ENCODE measurements at places on chromosomes 11 and 22.

DNA sequence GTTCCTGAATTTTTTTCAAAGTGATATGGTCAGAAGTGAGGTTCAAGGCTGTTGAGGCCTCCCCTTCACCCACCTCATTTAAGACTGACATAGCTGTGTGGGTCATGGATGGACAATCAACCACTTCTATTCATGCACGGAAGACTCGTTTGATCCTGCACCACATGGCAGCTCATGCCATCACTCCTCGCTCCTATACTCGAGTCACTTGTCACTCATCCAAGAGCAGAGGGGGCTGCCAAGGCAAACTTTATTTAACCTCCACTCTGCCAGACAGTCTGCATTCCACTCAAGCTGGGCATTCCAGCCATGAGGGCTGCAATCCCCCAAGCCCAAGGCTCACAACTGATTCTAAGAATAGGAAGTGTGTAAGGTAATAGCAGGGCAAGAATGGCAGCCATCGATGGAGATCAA, 34.1 kb downstream of the SNX19 start:
- no peak for DNase-seq

- DNase-seq, result peak; percentile 32
Observed at GRCh38 chr11:108754901-108755625, 90.2 kb downstream of the DDX10 start.

DNA sequence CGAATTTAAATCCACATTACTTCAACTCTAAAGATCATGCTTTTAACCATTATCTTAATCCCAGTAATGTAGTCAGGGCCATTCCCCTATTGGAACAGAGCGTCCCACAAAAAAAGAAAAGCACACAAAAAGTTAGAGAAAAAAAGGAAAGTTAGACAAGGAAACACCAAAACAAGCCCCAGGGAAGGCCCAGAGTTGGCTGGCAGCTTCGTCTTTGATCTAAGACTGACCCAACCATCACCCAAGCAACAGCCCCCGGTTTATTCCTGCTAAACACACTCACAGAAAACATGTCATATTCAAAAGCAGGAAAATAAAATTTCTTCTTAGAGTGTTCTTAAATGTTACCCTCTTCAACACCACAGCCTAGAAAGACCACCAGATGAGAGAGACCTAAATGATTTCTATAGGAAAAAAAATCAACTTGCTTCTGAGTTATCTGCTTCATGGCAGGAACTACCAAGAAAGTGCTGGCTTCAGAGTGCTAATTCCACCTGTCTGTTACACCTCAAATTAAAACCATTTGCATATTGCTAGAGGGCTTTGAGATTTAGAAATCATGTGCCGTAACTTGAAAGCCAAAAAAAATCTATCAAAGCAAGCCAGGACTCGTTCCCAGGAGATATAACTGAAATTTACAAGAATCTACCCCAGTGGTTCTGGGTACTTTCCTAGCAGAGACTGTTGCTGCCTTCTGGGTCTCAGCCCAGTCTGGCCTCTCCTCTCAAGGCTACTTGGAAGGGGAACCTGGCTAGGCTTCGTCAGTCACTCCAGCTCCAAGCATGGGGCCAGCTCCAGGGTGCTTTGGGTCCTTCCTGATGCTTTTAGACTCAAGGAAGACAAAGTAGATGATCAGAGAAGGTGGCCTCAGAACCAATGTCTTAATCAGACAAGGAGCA, 31.2 kb downstream of the POU2AF3 start:
- DNase-seq, result no peak

GRCh38 chr11:69352715-69353319, 58.9 kb downstream of the MYEOV start:
- DNase-seq, result no peak

DNA sequence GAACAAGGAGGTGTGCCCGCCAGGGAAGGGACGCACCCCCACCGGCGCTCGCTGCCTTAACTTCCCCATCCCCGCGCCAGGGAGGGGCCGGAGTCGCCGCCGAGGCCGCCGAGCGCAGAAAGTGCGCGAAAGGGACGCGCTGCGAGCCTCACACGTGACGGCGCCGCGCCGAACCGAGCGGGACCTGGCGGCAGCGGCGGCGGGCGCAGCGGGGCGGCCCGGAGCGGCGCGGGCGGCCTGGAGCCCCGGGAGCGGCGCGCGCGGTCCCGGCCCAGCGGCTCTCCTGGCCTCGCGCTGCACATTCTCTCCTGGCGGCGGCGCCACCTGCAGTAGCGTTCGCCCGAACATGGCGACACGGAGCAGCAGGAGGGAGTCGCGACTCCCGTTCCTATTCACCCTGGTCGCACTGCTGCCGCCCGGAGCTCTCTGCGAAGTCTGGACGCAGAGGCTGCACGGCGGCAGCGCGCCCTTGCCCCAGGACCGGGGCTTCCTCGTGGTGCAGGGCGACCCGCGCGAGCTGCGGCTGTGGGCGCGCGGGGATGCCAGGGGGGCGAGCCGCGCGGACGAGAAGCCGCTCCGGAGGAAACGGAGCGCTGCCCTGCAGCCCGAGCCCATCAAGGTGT, at the start of gene SORL1:
Gene SORL1, plus strand, starts transcription at position 329 of the 623 bp plus-strand sequence. Its CDS starts 18 bp downstream, at position 347.
- DNase-seq, result no peak

DNA sequence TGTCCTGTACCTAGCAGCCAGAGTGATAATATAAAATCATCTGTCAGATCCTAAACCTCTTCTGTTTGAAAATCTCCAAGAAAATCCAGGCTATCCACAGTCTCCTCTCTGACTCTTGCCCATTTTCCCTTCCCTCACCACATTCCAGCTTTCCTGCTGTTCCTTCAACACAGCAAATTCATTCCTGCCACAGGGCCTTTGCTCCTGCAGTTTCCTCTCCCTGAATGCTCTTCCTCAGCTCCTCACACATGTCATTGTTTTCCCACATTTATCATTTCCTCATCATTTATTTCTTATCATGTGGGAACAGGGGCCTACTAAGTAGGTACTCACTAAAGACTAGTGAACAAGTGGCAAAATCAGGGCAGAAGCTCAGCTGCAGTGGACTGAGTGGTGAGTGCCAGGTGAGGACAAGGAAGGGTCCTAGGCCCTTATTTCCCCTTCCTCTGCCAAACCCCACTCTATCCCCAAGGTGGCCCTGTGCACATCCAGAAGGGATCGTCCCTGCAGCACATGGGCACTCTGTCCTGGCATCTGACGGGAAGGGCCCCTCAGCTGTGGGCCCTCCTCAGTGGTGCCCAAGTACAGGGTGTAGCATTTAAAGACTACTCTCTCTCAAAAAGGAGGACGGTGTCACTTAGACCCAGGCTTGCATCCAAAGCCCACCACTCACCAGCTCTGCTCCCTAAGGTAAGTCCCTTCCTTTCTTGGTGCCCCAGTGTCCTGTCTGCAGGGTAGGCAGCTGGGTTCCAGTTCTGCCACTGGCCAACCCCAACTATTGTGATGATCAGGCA, 2.0 kb downstream of the LRRC32 start:
- no peak for DNase-seq

- no peak for DNase-seq
Observed at GRCh38 chr22:37957232-37957631, 3.7 kb downstream of the POLR2F start.

DNA sequence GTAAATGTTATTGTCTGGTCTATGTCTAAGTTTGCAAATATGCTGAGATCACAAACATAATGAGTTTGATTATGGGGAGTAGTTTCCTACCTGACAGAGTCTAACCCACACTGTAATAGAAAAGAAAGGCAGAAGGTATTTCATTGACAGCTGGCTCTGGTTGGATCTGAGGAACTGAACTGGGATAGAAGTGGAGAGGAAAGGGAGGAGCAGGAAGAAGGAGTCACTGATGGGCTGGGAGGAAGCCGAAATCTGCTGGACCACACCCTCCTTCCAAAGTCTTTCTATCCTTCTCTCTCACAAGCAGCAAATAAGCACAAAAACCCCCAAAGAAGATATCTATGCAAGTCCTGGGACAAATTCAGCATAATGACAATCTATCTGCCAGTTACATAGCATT, 11.7 kb downstream of the BLID start:
- DNase-seq, result no peak

- no peak for DNase-seq
Observed at GRCh38 chr11:108253176-108253575, 30.3 kb downstream of the ATM start.

DNA sequence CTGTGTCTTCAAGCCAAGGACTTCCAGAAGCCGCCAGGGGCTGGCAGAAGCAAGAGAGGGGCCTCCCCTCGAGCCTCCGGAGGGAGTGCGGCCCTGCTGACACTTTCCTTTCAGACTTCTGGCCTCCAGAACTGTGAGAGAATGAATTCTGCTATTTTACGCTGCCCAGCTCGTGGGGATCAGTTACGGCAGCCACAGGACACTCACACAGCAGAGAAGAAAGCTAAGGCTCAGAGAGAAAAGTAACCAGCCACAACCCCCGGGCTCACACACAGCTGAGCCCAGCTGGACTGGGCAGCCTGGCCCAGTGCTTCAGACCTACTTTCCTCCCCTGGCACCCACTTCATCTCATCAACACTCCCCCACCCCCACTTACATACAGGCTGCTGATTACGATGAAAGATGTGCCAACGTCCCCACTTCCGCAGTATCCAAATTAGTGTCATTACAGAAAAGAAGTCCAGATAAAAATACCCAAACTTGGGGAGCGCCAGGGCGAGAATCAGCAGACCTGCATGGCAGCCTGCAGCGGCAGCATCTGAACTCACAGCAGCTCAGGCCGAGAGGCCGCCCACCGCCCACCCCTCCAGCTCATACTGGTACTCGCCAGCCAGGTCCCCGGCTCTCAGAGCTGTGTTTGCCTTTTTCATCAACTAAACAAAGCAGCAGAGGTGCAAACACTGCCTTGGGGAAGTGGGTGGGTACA, 15.3 kb downstream of the PHF21B start:
- DNase-seq, result no peak

GRCh38 chr22:43377896-43378704, 33.7 kb upstream of the MPPED1 start:
- DNase-seq, result no peak

DNA sequence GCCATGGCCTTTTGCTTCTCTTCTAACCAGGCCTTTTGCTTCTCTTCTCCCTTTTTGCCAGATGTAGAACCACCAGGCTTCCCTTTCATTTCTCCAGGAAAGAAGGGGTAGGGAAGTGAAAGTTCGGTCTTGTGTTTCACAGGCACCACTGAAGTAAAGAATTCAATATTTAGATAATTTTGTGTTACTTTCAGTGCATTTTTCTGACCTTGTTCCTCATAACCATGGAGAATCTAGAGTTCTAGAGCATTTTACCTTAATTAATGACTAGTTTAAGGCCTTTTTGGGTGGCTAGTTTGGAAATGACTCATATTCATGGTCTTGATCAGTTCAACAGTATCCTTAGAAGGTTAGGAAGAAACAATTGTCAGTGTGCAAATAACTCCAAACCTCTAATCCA, 22.7 kb downstream of the GRAMD1B start:
- no peak for DNase-seq

- DNase-seq, result no peak
Observed at GRCh38 chr11:99682646-99683045, 661.9 kb downstream of the CNTN5 start.

- no peak for DNase-seq
Observed at GRCh38 chr22:48105259-48105658, 1342.8 kb downstream of the TBC1D22A start.

GRCh38 chr11:101128571-101129202, 926 bp downstream of the PGR start:
- DNase-seq, result no peak

GRCh38 chr11:66879583-66879982, 22.7 kb downstream of the LRFN4 start:
- DNase-seq, result no peak

DNA sequence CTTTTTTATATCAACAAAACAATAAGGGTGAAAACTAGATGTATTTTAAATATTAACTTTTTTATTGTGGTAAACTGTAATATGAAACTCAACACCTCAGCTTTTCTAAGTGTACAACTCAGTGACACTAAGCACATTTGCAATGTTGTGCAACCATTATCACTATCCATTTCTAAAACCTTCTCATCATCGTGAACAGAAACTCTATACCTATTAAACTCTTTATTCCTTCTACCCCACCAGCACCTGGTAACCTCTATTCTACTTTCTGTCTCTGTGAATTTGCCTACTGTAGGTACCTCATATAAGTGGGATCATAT, 9.4 kb downstream of the HORMAD2 start:
- DNase-seq, result no peak

- DNase-seq, result no peak
Observed at GRCh38 chr11:38510041-38510440, 1912.0 kb upstream of the RAG2 start.

DNA sequence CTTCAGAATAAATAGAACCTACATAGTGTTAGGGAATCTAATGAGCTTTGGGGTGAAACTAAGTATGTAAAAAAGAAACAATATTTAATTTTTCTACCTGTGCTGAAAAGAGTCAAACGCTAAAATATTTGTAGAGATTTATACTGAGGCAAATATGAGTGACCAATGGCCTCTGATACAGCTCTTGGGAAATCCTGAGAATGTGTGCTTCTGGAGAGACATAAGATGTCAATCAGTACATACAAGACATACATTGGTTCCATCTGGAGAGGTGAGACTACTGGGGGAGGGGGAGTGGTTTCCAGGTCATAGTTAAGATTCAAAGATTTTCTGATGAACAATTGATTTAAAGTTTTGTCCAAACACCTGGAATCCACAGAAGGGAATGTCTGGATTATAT, 970 bp downstream of the ASRGL1 start:
- no peak for DNase-seq

DNA sequence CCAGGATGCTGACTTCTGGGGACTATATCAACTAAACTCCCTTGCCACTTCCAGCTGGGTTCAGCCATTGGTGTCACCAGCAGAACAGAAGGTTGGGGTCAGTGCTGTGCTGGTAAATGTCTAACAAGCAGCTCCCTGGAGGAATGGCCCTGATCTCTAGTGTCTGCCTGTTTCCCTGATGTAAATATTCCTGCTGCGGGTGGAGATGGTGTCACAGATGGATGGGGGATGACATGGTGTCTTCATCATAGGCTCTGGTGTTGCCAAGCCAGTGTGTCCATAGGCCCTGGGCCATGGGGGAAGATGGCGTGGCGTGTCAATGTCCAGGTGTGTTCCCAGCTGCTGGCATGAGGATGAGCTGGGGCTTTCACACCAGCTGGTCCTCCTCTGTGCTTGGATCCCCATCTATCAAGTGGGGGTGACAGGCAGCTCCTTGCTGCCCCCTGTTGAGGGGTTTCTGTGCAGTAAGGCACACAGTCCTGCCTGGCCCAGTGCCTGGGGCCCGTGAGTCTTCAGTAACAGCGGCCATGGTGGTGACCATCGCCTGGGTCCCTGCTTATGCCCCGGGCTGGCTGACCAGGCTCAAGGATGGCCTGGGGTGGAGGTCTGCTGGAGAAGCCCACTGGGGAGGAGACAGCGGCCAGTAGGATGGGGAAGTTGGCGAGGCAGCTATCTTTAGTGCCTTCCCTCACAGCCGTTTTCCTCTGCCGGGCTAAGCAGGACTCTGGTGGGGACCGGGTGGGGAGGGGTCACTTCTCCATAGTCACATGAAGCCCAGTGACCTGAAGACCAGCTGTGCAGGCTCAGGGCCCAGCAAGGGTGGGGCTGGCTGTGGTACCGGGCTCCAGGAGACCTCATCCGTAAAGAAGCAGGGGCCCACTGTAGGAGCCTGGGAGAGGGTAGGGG, 12.7 kb downstream of the RPL3 start:
- DNase-seq, result no peak

Data from astrocyte of the cerebellum (primary cell).